Bronchial smooth muscle cell (primary cell): ENCODE measurements at places on chromosomes 5 and 9. TPM values are rescaled to one million over a fixed set of nuclear protein-coding genes. Genes with fewer than 3 reads are reported as not detected.

The ANGPTL2 gene
- 55.8 and 75.3 TPM in 2 replicates for total RNA-seq

The GALNT12 gene
- 31.5 and 37.4 TPM in 2 replicates for total RNA-seq

The LCN12 gene
- not detected in 2 replicates for total RNA-seq

The PIP5K1B gene
- not detected in 2 replicates for total RNA-seq

The LECT2 gene
- not detected in 2 replicates for total RNA-seq

The AOPEP gene
- total RNA-seq: 22.1 and 24.9 TPM in 2 replicates

The RORB gene
- 1.3 and 2.0 TPM in 2 replicates for total RNA-seq

The SNX18 gene
- total RNA-seq: 87.3 and 92.0 TPM in 2 replicates

The IL3 gene
- not detected in 2 replicates for total RNA-seq

The HAVCR2 gene
- total RNA-seq: 0.16 and 3.3 TPM in 2 replicates

The SPINK4 gene
- 0.95 TPM in 1 of 2 replicates, not detected in the other for total RNA-seq

The DPYSL3 gene
- 115 and 180 TPM in 2 replicates for total RNA-seq

The DNAJC21 gene
- 41.9 and 42.7 TPM in 2 replicates for total RNA-seq

The ZCCHC9 gene
- total RNA-seq: 20.9 and 32.0 TPM in 2 replicates

The CCL28 gene
- total RNA-seq: 0.94 and 1.4 TPM in 2 replicates

The PDLIM4 gene
- 49.3 and 72.6 TPM in 2 replicates for total RNA-seq

The ELP1 gene
- total RNA-seq: 24.5 and 24.7 TPM in 2 replicates

The LPAR1 gene
- 159 and 450 TPM in 2 replicates for total RNA-seq

The MARCHF11 gene
- total RNA-seq: not detected in 2 replicates

The CCL21 gene
- total RNA-seq: not detected in 2 replicates

The CATSPER3 gene
- total RNA-seq: 0.16 and 0.17 TPM in 2 replicates

The TEX53 gene
- total RNA-seq: not detected in 2 replicates

The PKN3 gene
- total RNA-seq: 0.34 and 0.79 TPM in 2 replicates

The FBXW11 gene
- 50.9 and 63.5 TPM in 2 replicates for total RNA-seq

The CDO1 gene
- total RNA-seq: 29.2 and 49.2 TPM in 2 replicates

The PCDHGA4 gene
- 1.1 and 4.7 TPM in 2 replicates for total RNA-seq

The ISL1 gene
- total RNA-seq: not detected in 2 replicates

The PIP5KL1 gene
- total RNA-seq: 3.5 and 4.3 TPM in 2 replicates

The RPS23 gene
- total RNA-seq: 3,336 and 4,702 TPM in 2 replicates

The LVRN gene
- 0.47 and 0.52 TPM in 2 replicates for total RNA-seq

The PCDHGB7 gene
- total RNA-seq: 5.2 and 9.9 TPM in 2 replicates

The EPB41L4A gene
- 0.09 and 0.16 TPM in 2 replicates for total RNA-seq

The ACSL6 gene
- under 0.01 and 0.17 TPM in 2 replicates for total RNA-seq

The SHOC1 gene
- under 0.01 TPM in 1 of 2 replicates, not detected in the other for total RNA-seq

The ANKRD20A1 gene
- 0.16 and 0.34 TPM in 2 replicates for total RNA-seq

The IFNA2 gene
- not detected in 2 replicates for total RNA-seq

The FOXD4L6 gene
- under 0.01 TPM in 1 of 2 replicates, not detected in the other for total RNA-seq

The EIF4EBP3 gene
- 1.3 and 1.7 TPM in 2 replicates for total RNA-seq
